NCI-H2029 (cell line): ENCODE measurements at places on chromosomes 5 and 9.

GRCh38 chr5:2204366-2205184 lies 321.9 kb upstream of the IRX4 start:
- DNase-seq, result no peak

DNA sequence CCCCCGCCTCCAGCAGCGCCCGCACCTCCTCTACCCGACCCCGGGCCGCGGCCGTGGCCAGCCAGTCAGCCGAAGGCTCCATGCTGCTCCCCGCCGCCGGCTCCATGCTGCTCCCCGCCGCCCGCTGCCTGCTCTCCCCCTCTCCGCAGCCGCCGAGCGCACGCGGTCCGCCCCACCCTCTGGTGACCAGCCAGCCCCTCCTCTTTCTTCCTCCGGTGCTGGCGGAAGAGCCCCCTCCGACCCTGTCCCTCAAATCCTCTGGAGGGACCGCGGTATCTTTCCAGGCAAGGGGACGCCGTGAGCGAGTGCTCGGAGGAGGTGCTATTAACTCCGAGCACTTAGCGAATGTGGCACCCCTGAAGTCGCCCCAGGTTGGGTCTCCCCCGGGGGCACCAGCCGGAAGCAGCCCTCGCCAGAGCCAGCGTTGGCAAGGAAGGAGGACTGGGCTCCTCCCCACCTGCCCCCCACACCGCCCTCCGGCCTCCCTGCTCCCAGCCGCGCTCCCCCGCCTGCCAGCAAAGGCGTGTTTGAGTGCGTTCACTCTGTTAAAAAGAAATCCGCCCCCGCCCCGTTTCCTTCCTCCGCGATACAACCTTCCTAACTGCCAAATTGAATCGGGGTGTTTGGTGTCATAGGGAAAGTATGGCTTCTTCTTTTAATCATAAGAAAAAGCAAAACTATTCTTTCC lies 19.3 kb downstream of the CDKN2A start:
- peak; percentile 76 for DNase-seq

- no peak for DNase-seq
Measured at GRCh38 chr5:124980163-124980941, 233.9 kb upstream of the ZNF608 start.

DNA sequence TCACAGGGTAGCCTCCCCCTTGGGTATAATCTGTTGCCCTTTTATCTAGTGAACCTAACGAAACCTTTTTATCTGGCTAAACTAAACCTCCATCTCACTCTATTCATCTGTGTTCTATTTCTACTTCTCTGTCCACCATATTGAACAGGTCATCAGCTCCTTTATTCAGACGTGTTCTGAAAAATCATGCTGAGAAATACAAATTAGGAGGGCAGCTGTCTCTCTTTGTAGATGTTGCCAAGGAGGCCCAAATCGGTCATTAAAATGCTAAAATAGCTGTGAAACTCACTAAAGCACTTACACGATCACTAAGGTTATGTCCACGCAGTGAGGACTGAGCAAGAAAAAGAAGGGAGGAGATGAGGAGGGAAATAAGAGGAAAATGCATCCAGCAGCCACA lies 115.6 kb upstream of the RETREG1 start:
- no peak for DNase-seq

GRCh38 chr5:172488221-172488620 lies 33.9 kb upstream of the SH3PXD2B start:
- DNase-seq, result no peak

DNA sequence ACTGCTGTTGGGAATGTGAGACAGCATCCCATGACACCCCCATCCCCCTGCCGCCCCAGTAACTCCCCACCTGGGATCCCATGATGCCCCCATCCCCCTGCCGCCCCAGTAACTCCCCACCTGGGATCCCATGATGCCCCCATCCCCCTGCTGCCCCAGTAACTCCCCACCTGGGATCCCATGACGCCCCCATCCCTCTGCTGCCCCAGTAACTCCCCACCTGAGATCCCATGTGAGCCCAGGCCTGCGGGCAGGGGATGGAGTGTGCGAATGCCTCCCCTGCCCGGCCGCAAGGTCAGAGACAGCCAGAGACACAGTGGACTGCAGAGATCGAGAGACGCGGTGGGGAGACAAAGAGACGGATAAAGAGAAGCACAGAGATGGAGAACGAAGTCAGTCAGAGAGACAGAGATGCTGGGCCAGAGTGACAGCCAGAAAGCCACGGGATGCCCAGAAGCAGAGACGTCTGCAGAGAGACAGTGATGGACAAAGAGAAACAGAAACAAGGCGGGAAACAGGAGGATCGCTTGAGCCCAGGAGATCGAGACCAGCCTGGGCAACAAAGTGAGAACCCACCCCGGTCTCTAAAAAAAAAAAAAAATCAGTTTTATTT lies 992 bp downstream of the SH2D3C start:
- DNase-seq, result no peak

DNA sequence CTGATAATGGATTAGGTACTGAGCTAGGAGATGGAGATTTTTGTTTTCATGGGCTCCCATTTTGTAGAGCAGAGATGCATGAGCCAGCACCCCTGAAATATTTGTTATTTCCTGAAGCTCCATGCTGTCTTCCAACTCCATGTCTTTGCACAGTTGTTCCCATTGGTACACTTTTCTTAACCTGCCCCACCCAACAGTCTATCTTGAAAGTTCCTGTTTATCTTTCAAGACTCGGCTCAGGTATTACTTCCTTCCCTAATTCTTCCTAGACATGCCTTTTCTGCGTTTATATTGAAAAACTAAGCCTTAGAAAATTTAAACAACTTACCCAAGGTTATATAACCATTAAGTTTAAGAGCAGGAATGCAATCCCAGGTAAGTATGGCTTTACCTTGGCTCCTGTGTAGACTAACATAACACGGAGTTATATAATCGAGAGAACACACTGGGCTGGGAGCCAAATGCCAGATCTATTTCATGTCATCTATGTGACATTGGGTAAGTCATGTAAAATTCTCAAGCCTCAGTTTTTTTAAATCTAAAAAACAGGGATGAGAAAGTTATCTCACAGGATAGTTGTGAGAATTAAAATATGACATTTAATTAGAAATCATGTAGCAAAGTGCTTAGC lies 67.4 kb downstream of the LIX1 start:
- no peak for DNase-seq

- DNase-seq, result peak; percentile 12
Measured at GRCh38 chr5:81948349-81948748, 23.5 kb upstream of the ATG10 start.

GRCh38 chr9:22921742-22922141 lies 475.1 kb downstream of the DMRTA1 start:
- no peak for DNase-seq

- no peak for DNase-seq
Measured at GRCh38 chr9:89422151-89422975, 75.5 kb downstream of the SEMA4D start.

DNA sequence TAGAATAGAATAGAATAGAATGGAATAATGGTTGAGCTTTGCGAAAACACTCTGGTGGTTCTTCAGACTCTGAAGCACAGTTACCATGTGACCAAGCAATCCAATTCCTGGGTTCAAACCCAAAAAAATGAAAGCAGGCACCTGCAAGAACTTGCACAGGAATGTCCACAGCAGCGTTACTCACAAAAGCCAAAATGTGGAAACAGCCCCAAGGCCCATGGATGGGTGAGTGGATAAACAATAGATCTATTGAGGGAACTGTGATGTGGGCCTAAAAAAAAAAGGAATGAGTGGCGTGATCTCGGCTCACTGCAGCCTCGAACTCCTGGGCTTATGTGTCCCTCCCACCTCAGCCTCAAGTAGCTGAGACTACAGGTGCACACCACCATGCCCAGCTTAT lies 21.4 kb upstream of the TMEM250 start:
- DNase-seq, result no peak

GRCh38 chr5:56827049-56827448 lies 11.7 kb downstream of the MAP3K1 start:
- DNase-seq, result no peak

GRCh38 chr9:134971696-134972095 lies 54.0 kb upstream of the FCN1 start:
- DNase-seq, result no peak

- no peak for DNase-seq
Measured at GRCh38 chr9:70197216-70198044, 61.3 kb upstream of the SMC5 start.

DNA sequence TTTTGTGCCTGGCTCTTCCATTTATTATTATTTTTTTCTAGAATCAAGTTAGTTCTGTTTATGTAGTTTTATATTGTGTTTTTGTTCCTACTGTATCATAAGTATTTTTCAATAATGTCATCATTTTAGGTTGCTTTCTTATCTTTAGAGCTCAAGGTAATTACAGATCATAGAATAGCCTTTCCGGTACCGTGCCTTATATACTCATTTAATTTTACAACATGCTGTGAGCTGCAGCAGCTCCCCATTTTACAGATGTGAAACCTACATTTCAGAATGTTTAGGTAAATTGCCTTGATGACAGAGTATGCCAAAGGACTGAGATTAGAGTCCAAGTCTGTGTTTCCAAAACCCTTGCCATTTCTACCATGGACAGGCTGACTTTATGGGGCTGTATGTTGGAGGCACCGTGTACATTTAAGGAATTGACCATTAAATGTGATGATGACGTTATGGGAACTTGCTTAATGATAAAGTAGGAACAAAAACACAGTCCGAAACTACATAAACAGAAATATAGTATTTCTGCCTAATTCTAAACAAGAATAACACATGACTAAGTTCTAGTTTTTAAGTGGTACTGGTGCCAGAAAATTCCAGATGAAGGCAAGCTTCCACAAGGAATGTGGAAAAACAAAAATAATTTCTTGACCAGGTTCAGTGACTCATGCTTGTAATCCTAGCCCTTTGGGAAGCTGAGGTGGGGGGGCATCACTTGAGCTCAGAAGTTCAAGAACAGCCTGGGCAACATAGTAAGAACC lies 97.7 kb downstream of the IQGAP2 start:
- DNase-seq, result no peak

- DNase-seq, result no peak
Measured at GRCh38 chr5:39584927-39585326, 160.1 kb upstream of the DAB2 start.

DNA sequence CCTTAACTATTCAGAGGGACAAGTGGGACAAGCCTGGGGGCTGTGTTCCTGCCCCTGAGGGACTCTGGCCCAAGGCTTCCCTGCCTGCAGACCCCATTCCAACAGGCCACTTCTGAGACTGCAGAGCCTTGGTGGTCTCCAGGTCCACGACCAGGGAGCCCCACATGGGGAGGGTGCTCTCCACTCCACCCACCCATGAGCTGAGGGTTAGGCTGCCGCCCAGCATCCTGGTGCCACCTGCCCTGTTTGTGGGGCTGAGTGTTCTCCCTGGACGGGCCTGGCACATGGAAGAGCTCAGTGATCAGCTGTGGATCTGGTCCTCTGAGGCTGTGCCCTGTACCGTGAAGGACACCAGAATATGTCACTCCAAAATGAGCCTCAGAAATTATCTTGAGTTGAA lies 2.5 kb upstream of the ABO start:
- DNase-seq, result no peak

GRCh38 chr5:2489306-2489705 lies 262.2 kb downstream of the IRX2 start:
- no peak for DNase-seq

- no peak for DNase-seq
Measured at GRCh38 chr5:16937503-16938161, 1.5 kb upstream of the MYO10 start.

DNA sequence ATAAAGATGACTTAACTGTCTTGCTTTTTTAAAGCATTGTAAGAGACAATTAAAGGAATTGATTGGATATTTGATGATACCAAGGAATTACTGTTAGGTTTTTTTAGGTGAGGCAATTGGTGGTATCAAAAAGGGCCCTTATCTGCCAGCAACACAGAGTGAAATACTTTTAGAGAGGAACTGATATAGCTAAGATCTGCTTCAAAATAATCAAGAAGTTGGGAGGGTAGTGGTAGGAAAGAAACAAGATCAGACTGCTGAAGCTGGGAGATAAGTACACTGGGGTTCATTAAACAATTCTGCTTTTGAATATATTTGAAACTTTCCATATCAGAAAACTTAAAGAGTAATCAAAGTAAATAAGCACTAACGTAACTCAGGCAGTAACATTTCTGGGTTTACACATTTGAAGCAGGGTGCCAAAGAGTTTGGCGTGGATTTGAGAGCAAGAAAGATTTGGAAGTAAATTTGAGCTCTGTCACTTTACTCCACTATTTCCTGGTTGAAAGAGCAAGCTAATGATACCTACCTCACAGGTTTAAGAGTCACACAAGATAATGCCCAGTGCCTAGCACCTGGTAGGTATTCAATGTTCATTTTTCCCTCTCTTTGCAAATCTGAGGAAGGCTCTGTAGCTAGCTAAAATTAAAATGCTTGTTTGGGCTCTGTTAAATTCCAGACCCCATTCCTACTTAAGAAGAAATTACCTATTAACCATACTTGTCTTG lies 6.9 kb downstream of the ERMP1 start:
- no peak for DNase-seq

- no peak for DNase-seq
Measured at GRCh38 chr5:79702606-79703380, 13.2 kb downstream of the CMYA5 start.

GRCh38 chr5:145697251-145697990 lies 137.7 kb downstream of the PRELID2 start:
- no peak for DNase-seq

DNA sequence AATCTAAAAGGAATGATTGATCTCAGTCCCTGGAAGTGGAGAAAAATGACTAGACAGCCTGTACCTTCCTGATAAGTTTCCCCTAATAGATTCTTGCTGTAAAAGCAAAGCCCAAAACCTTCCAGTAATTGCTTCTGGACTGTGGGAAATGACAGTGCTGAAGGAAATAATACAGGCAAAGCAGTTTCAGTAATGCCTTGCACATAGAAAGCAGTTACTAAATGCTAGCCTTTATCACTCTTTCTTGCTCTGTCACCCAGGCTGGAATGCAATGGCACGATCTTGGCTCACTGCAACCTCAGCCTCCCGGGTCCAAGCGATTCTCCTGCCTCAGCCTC lies 50.3 kb downstream of the MAP1B start:
- no peak for DNase-seq

GRCh38 chr5:38651806-38652205 lies 95.4 kb upstream of the LIFR start:
- DNase-seq, result no peak

DNA sequence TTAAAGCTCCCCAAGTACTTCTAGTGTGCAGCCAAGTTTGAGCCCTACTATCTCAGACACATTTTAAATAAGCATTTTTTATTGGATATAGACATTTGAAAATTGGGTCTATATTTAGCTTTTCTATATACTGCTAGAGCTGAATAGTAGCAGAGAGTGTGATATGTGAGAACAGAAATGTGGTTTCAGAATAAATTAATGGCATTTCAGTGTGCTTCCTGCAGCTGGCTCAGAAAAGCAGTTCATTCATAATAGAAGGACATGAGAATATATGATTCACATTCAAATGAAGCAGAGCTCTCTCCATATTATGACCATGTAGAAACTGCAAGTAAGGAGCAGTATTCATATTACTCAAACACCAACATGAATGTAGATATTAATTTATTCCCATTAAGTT lies 464.0 kb downstream of the PTPRD start:
- DNase-seq, result no peak

GRCh38 chr5:171806976-171807747 lies 21.5 kb downstream of the SMIM23 start:
- DNase-seq, result peak; percentile 50
